Activated naive CD8-positive, alpha-beta T cell treated with anti-CD3 and anti-CD28 coated beads for 36 hours (primary cell): ENCODE measurements at places on chromosomes 16 and 17. TPM values are rescaled to one million over a fixed set of nuclear protein-coding genes. Genes with fewer than 3 reads are reported as not detected.

DNA sequence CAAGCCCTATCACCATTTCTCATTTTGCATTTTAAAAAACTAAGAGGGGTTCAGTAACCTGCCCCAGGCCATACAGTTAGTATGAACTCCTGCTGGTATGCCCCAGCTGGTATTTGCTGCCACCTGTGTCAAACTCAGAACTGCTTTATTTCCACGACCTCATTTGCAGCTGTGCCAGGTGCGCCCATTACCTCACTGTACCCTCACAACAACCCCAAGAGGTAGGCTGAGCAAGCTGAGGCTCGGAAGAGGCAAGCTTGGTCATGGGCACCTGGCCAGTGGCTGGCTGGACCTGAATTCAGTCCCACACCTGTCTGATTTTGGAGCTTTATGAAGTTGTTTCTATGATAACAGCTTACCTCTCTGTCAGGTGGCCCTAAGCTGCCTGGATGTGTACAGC, 7.6 kb downstream of the EPN2 start:
- DNase-seq, result no peak

GRCh38 chr17:40556884-40557414, 8.3 kb downstream of the CCR7 start:
- no peak for DNase-seq

The SYCE1L gene
- total RNA-seq, result 6.9 TPM

The YBX2 gene
- total RNA-seq, result 0.19 TPM

The TBC1D3G gene
- total RNA-seq, result not detected

GRCh38 chr17:48122665-48123045, 15.1 kb downstream of the SNX11 start:
- DNase-seq, result no peak

DNA sequence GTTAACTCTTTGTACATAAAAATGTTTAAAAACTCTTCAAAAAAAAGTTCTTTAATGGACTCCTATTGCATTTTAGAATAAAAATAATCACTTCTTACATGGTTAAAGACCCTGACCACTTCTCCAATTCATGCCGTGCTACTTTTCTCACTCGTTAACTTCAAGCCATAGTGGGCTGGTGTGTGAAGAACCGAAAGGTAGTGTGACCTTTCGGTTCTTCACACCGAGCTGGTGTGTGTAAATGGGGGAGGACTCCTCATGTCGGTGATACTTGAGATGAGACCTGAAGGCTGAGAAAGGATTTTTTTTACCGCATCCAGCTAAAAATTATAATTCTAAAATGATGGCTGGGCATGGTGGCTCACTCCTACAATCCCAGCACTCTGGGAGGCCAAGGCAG, 22.1 kb downstream of the RFFL start:
- DNase-seq, result no peak

GRCh38 chr17:60075981-60076380, 2.7 kb downstream of the HEATR6 start:
- DNase-seq, result no peak

The C17orf100 gene
- 1.4 TPM for total RNA-seq

The RAMP2 gene
- not detected for total RNA-seq

DNA sequence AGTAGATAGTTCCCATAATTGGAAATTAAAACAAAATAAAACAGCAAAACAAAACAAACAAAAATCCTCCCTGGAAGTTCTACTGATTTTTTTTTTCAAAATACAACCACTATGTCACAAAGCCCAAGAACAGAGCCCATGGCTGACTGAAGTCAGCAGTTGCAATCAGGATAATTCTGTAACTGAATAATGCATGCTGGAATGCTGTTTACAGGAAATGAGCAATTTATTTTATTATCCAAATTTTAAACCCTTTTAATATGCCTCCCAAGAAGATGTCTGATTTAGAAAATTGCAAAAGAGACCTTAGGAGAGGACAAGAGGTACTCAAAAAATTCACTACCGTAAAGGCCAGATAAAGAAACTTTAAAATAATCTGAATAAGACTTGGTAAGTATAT, 578.2 kb downstream of the TOX3 start:
- no peak for DNase-seq

The NHLRC4 gene
- 0.54 TPM for total RNA-seq

DNA sequence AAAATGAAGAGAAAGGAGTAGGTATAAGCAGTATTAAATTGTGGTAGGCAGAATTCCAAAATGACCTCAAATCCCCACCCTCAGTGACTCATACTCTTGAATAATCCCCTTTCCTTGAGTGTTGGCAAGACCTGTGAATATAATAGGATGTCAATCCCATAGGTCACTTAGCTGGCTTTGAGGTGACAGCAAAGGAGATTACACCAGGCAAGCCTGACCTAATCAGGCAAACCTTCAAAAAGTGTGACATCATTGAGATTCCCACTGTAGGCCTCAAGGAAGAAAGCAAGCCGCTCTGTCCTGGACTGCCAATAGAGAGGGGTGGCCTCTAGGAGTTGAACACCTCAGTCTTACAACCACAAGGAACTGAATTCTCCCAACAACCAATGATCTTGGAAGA, 535.2 kb downstream of the RBFOX1 start:
- no peak for DNase-seq

DNA sequence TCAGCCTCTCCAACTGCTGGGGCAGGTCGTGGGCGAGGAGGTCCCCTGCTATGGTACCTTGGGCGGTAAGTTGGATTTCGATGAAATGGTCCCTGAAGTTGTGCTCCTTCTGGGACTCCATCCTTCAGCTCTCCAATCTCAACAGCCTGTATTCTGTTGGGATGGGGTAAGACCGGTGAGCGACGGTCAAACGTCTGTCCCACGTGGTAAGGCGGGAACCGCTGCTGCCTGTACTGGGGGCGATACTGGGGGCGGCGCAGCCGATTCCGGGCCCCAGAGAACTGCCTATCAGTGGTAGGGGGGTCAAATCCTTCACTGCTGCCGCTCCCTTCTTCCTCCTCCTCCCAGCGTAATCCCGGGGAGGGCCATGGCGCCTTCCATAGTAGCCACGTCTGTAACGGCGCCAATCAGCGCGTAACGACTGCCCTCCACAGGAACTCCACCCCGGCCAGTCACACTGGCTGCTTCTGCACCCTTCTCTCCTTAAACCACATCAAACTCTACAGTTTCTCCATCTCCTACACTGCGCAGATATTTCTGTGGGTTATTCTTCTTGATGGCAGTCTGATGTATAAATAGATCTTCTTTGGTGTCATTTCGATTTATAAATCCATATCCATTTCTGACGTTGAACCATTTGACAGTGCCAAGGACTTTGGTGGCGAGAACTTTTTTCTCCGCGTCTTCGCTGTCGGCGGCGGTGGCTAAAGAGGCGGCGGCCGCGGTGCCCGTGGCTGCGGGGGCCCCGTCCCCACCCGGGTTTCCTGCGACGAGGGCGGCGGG, 41.1 kb downstream of the AHSP start:
- DNase-seq, result no peak

- DNase-seq, result no peak
These were observed 25.4 kb upstream of the GUCY2D start for GRCh38 chr17:7977039-7977438.

- peak; percentile 54 for DNase-seq
These were observed 6.2 kb upstream of the SLC16A13 start for GRCh38 chr17:7029659-7030058.

DNA sequence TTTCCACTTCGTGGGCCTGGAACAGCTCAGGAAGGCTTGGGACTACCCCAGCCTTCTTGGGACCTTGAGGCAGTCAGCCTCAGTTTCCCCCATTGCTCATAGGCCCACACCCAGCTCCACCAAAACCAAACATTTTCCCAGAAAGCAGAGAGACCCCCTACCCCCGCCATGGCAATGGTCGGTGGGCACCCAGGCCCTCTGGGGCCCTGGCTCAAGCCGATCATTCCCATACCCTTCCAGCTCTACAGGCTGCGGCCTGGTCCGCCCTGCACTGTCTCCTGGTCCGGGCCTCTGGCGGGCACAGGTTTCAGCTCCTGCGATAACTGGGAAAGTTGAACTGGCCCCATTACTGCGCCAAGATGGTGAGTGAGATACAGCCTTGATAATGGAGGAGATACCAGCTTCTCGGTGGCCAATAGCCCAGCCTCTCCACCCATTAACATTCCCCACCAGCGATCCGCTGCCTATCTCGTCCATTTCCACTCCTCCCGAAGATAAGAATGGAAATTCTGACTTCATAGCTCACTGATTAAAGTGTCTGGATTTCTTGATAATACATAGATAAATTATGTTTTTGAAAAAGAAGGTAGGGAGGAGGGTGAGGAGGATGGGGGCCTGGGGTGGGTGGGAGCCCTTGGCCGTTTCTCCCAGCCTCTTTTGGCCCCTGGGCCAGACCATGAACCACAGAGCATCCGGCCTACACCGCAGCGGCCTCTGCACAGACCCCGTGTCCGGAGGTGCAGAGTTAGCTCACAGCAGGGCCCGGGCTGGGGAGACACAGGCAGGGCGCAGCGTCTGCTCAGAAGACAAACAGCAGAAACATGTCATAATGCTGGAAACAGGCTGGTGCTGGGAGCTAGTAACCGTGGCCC, 11.6 kb downstream of the ZFPM1 start:
- no peak for DNase-seq

- no peak for DNase-seq
These were observed 26.0 kb downstream of the ERCC4 start for GRCh38 chr16:13945744-13946485.

GRCh38 chr17:57257195-57257894, 1.0 kb downstream of the MSI2 start:
- DNase-seq, result no peak

The CEP131 gene
- 10.2 TPM for total RNA-seq

The CBFA2T3 gene
- total RNA-seq, result 0.56 TPM

DNA sequence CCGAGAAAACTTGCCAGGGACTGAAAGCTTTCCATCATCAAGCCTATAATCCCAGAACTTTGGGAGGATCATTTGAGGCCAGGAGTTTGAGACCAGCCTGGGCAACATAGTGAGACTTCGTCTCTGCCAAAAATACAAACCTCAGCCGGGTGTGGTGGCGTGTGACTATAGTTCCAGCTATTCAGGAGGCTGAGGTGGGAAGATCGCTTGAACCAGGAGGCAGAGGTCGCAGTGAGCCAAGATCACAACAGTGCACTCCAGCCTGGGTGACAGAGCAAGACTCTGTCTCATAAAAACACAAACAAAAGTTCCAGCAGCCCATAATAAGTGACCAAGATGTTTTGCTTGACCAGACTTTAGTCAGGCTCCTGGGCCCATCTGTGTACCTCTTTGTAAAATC, 1.9 kb downstream of the MEAK7 start:
- DNase-seq, result no peak

- no peak for DNase-seq
These were observed 24.4 kb downstream of the SNN start for GRCh38 chr16:11692651-11693050.

DNA sequence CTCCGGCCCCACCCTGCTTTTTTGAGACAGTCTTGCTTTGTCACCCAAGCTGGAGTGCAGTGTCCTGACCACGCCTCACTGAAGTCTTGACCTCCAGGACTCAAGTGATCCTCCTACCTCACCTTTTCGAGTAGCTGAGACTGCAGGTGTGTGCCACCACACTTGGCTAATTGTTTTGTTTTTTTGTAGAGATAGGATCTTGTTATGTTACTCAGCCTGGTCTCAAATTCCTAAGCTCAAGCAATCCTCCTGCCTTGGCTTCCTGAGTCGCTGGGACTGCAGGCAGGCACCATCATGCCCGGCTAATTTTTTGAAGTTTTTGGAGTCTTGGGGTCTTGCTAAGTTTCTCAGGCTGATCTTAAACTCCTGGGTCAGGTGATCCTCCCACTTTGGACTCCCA, 206.7 kb downstream of the SHISA9 start:
- DNase-seq, result no peak

DNA sequence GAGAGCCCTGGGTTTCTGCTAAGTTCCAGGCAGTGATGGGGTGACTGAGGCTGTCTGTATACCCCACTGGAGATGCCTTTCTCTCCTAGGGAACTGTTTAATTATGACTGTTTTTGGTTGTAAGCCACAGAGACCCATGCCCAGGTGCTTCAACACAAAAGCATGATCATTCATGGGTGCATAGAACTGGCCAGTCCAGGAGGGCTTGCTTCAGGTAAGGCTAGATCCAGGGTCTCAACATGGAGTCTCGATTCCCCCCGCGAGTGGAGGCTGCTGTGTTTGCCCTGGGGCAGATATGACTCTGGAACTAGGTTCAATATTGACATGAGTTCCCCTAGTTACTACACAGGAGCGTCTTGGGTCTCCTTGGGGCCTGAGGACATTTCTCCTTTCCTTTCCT, 17.8 kb downstream of the NAGPA start:
- no peak for DNase-seq

DNA sequence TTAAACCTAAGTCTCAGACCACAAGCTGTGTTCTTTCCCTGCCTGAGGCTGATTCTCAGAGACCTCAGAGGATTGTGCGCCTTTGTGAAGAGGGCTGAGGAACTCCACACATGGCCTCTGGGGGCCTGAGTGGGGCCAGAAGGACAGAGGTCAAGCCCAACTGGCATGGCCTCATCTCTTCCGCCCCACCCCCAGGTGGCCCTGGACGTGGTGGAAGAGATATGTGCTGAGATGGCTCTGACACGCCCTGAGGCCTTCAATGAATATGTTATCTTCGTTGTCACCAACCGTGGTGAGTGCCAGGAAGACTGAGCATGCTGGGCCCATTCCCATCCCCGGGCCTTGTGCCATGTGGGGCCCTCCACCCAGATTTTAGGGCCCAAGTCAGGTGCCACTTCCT, 20.1 kb upstream of the ALKBH5 start:
- DNase-seq, result no peak

The RNF157 gene
- 34.7 TPM for total RNA-seq

The BCO1 gene
- not detected for total RNA-seq

DNA sequence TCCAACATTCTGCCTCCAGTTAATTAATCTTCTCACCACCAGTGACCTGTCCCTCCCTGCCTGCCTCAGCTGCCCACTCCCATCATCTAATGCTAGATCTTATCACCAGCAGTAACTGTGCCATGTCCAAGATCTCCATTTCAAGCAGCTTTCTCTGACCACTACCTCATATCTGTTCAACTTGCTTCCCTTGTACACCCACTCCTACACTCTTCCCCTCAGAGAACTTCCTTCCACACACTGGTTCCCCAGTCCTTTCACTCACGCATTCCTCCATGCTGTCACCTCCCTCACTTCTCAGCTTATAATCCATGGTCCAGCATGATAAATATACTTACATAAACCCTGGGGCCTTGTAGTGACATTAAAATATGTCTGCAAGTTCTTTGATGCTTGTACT, 31.8 kb upstream of the DYNLL2 start:
- DNase-seq, result no peak

The RASD1 gene
- total RNA-seq, result 0.31 TPM

GRCh38 chr17:8056232-8056975, 17.5 kb downstream of the ALOX15B start:
- DNase-seq, result peak; percentile 59

- DNase-seq, result no peak
These were observed 213.0 kb downstream of the HS3ST3B1 start for GRCh38 chr17:14513835-14514234.

The KRT9 gene
- not detected for total RNA-seq

The SOX8 gene
- total RNA-seq, result 0.58 TPM

GRCh38 chr17:41437769-41438168, 3.0 kb downstream of the KRT38 start:
- DNase-seq, result no peak

- DNase-seq, result no peak
These were observed 1.4 kb downstream of the NTHL1 start for GRCh38 chr16:2045965-2046892.

The FLYWCH2 gene
- total RNA-seq, result 18.0 TPM

The KRT34 gene
- total RNA-seq, result not detected

- DNase-seq, result peak; percentile 70
These were observed 802 bp upstream of the TOB1 start for GRCh38 chr17:50866950-50867362.

The KRTAP4-3 gene
- not detected for total RNA-seq

- no peak for DNase-seq
These were observed 33.4 kb downstream of the SLC7A5 start for GRCh38 chr16:87835882-87836331.

The ITGAL gene
- total RNA-seq, result 235 TPM
